ENCODE measurements at places on chromosomes 1 and 21. TPM values are rescaled to one million over a fixed set of nuclear protein-coding genes. Genes with fewer than 3 reads are reported as not detected.

C1orf141 gene
- not detected for total RNA-seq

IFI16 gene
- total RNA-seq: 0.36 TPM

LCE2A gene
- not detected for total RNA-seq

FBXO2 gene
- total RNA-seq: 131 TPM

B3GALT2 gene
- total RNA-seq: 0.08 TPM

- H3K27ac ChIP-seq: no peak overlapping the region
- peaks cover 5% of the 10 kb centered on the region for H3K27me3 ChIP-seq
- H3K36me3 ChIP-seq: no peaks in the 10 kb centered on the region
- H3K4me1 ChIP-seq: no peaks in the 10 kb centered on the region
Measured at GRCh38 chr1:157697781-157698569, 2.6 kb downstream of the FCRL3 start.

GRCh38 chr1:29124366-29125236 is 898 bp upstream of the TMEM200B start:
- no peak for DNase-seq
- H3K27me3 ChIP-seq: no peaks in the 10 kb centered on the region

- DNase-seq: peak; percentile 92
- peak overlapping the region; percentile 52 for H3K27ac ChIP-seq
- no peaks in the 10 kb centered on the region for H3K27me3 ChIP-seq
- H3K36me3 ChIP-seq: no peaks in the 10 kb centered on the region
- peaks cover 12% of the 10 kb centered on the region for H3K4me1 ChIP-seq
Measured at GRCh38 chr1:244322791-244323521, 128.8 kb downstream of the ADSS2 start.

GRCh38 chr1:40936931-40937339 is 42.6 kb upstream of the CTPS1 start:
- H3K27ac ChIP-seq: peak overlapping the region; percentile 32
- no peak for DNase-seq
- H3K4me3 ChIP-seq: no peak overlapping the region
- H3K27me3 ChIP-seq: no peaks in the 10 kb centered on the region
- no peaks in the 10 kb centered on the region for H3K36me3 ChIP-seq

Data from Panc1 (cell line).